ENCODE measurements at places on chromosomes 7 and 10. TPM values are rescaled to one million over a fixed set of nuclear protein-coding genes. Genes with fewer than 3 reads are reported as not detected.
A peak's percentile ranks its signal among the peaks of the same experiment; 100 is the strongest.

DNA sequence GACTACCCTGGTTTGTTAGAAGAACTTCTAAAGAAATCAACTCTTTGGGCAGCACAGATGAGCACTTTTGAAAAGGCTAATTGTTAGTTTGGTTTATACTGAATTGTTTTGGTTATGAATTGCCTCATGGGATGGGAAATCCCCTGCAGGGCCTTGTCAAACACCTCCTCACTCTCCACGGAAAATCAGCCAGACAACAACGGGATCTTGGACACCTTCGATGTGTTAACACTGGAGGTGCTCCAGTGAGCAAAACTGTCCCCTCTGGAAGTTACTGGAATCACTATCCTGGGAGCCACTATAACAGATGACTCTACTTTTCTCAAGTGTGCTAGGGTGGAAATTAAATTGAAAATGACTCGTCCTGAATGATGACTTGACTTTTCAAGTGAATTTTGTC is 38.7 kb downstream of the CDK6 start:
- peaks cover 26% of the 10 kb centered on the region for H3K4me1 ChIP-seq
- H3K27ac ChIP-seq, result no peak overlapping the region
- no peaks in the 10 kb centered on the region for H3K27me3 ChIP-seq
- no peak for DNase-seq

DNA sequence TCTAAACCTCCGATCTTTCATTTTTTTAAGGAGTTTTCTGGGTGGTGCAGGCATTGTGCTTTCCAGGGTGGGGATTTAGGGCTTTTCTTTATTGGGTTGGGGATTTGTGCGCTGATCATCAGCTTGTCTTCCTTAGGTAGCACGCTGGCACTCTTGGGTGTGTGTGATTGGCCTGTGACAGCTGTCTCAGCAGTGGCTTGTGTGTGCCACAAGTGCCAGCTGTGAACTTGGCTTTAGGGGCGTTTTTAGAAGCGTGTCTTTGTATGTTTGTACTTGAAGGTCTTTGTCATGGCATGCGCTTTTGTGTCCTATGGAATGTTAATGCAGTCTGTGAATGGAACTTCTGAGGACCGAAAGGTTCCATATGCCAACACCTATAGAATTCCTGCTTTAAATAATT is 788 bp downstream of the AKAP9 start:
- H3K27me3 ChIP-seq, result no peaks in the 10 kb centered on the region
- H3K4me3 ChIP-seq, result peak overlapping the region; percentile 93
- peak overlapping the region; percentile 92 for H3K27ac ChIP-seq
- no peaks in the 10 kb centered on the region for H3K36me3 ChIP-seq

- H3K4me1 ChIP-seq, result no peaks in the 10 kb centered on the region
- DNase-seq, result no peak
- no peaks in the 10 kb centered on the region for H3K36me3 ChIP-seq
- no peaks in the 10 kb centered on the region for H3K27me3 ChIP-seq
These were observed 149.2 kb downstream of the TRIL start for GRCh38 chr7:28808796-28809533.

DNA sequence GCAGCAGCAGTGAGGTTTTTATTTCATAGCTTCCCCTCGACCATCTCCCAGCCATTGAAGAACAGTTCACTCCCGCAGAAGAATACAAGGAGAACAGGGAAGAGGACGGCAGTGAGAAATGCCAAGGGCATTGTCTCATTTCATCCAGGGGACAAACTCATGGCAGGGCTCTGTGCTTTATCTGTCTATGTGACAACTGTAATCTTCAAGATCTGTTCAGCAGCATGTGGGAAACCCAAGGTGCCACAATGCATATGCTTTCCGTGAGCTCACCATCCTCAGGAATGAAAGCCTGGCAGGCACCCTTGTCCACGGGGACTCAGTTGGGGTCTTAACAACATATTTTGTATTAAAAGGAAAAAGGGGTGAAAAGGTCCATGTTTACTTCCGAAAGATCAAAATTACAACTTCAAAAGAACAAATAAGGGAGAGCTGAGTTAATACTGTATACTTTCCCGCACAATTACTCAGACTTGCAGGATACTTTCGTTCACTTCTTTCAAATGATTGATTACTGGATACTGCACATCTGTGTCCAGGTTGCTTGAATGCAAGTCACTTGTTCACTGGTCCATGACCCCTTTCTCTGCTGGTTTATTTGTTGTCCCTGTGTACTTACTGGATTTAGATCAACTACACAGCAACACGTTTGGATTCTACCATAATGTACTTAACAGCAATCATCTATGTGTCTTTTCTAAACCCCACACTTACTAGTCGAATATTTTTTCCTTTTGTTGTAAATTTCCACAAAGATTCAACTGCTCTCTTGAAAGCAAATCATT is 90.1 kb upstream of the ATP6V0A4 start:
- peaks cover 4% of the 10 kb centered on the region for H3K4me1 ChIP-seq
- DNase-seq, result no peak
- H3K4me3 ChIP-seq, result no peak overlapping the region
- no peaks in the 10 kb centered on the region for H3K36me3 ChIP-seq

GRCh38 chr7:24576171-24577025 is 3.1 kb downstream of the PALS2 start:
- no peak overlapping the region for H3K27ac ChIP-seq
- H3K4me1 ChIP-seq, result peaks cover 34% of the 10 kb centered on the region
- H3K4me3 ChIP-seq, result no peak overlapping the region
- H3K36me3 ChIP-seq, result no peaks in the 10 kb centered on the region
- no peaks in the 10 kb centered on the region for H3K27me3 ChIP-seq

DNA sequence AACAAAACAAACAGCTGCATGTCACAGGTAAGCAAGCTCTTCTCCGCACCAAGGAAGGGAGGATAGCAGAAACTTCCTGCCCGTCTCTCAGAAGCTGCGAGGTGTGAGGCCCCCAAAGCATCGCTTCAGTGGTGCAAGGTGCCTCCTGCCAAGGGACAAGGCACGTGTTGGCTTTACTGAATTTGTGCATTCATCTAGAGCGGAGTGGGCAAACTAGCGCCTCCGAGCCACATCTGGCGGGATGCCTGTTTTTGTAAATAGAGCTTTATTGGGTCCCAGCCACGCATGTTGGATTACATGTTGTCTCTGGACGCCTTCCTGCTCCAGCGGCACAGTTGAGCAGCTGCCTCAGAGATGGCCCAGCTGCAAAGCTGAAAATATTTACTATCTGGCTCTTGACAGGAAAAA is 27.7 kb downstream of the PHYH start:
- H3K27me3 ChIP-seq, result no peaks in the 10 kb centered on the region
- no peak for DNase-seq
- no peaks in the 10 kb centered on the region for H3K36me3 ChIP-seq
- no peaks in the 10 kb centered on the region for H3K4me1 ChIP-seq
- H3K27ac ChIP-seq, result no peak overlapping the region

GRCh38 chr7:51187941-51188340 is 128.7 kb downstream of the COBL start:
- H3K27ac ChIP-seq, result no peak overlapping the region
- no peaks in the 10 kb centered on the region for H3K36me3 ChIP-seq
- no peaks in the 10 kb centered on the region for H3K27me3 ChIP-seq
- no peak overlapping the region for H3K4me3 ChIP-seq
- DNase-seq, result no peak

DNA sequence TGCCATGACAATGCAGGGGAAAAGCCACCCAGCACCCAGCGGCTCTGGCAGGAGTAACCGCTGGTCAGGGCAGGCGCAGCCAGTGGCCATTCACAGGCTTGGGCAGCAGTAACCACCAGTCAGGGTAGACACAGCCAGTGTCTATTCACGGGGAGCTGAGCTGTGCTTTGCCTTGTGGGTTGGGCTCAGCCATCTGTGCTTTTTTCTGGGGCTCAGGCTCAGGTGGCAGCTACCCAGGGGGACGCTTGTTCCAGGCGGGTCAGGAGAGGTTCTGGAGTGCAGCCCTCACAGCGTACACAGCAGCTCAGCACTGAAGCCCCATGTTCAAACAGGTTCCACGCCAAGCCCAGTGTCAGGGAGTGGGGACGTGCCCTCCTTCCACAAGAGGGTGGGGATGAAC is 28.5 kb downstream of the FOXL3 start:
- DNase-seq, result no peak
- H3K36me3 ChIP-seq, result no peaks in the 10 kb centered on the region
- H3K27ac ChIP-seq, result no peak overlapping the region
- H3K4me1 ChIP-seq, result no peaks in the 10 kb centered on the region
- H3K4me3 ChIP-seq, result no peak overlapping the region
- peaks cover 17% of the 10 kb centered on the region for H3K27me3 ChIP-seq

DNA sequence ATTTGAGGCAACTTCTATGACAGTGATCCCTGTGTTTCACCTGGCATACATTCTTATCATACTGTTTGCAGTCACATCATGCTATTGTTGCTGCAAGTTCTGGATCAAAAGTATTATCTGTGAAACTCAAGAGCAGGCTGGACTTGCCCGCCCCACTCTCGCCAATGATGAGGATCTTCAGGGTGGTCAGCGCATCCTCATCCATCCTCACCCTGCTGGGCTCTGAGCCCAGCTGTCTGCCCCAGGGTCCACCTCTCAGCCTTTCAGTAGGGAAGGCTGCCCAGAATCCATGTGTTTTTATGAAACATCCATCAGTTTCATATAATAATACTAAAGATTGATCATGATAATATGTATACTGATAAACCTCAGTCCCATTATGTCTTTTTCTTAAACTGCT is 55.4 kb upstream of the KIF5B start:
- H3K27me3 ChIP-seq, result no peaks in the 10 kb centered on the region
- no peaks in the 10 kb centered on the region for H3K4me1 ChIP-seq
- no peaks in the 10 kb centered on the region for H3K36me3 ChIP-seq

DNA sequence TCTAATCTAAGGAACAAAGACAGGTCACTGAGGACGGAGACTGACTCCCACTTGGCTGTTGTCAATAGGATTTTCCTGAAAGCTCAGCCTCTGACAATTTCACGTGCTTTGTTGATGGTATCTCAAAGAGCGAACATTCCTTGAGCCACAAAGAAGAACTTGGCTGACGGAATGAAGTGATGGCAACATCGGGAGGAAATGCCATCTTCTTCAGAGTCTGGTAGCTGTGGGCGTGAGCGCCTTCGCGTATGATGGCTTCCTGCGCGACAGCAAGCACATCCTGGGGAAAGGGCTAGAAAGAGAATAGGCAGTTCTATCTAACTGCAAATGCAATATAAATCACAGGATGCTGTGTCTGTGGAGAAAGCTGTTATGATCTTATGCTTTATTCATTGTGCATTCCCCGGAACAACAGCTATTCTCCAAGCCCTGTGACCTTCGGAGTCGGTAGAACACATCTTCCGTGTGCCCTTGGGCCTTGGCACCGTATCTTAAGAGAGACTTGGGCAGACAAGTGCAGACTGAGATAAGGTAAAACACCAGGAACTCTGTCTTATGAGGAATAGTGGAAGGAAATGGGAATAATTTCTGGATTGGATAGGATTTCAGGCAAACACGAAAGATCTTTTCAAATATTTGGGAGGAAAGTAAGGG is 19.6 kb upstream of the GTPBP4 start:
- H3K4me3 ChIP-seq, result no peak overlapping the region
- no peak for DNase-seq
- no peaks in the 10 kb centered on the region for H3K36me3 ChIP-seq
- no peak overlapping the region for H3K27ac ChIP-seq
- peaks cover 4% of the 10 kb centered on the region for H3K4me1 ChIP-seq
- H3K27me3 ChIP-seq, result no peaks in the 10 kb centered on the region

GRCh38 chr7:144110272-144110671 is 889 bp downstream of the OR2A2 start:
- H3K36me3 ChIP-seq, result no peaks in the 10 kb centered on the region
- H3K4me1 ChIP-seq, result no peaks in the 10 kb centered on the region
- no peak overlapping the region for H3K4me3 ChIP-seq
- H3K27ac ChIP-seq, result no peak overlapping the region
- no peak for DNase-seq

DNA sequence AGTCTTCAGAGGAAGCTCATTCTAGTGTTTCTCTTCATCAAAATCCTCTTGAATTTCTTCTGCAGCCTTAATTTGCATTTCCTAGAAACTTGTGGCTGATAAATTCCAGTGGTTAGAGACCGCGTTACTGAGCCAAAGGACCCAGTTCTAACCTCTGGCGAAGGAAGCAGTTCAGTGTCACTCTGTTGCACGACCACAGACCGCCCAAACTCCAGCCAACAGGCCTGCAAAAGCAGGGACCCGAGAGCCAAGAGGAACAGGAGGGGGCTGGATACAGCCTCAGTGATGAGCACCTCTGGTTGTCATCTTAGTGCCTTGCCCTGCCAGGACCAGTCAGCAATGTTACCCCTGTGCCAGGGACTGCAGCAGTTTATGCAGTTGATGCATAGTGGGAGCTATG is 70.0 kb downstream of the AFAP1L2 start:
- no peak overlapping the region for H3K4me3 ChIP-seq
- no peaks in the 10 kb centered on the region for H3K4me1 ChIP-seq
- no peaks in the 10 kb centered on the region for H3K36me3 ChIP-seq
- DNase-seq, result no peak
- H3K27me3 ChIP-seq, result no peaks in the 10 kb centered on the region

DNA sequence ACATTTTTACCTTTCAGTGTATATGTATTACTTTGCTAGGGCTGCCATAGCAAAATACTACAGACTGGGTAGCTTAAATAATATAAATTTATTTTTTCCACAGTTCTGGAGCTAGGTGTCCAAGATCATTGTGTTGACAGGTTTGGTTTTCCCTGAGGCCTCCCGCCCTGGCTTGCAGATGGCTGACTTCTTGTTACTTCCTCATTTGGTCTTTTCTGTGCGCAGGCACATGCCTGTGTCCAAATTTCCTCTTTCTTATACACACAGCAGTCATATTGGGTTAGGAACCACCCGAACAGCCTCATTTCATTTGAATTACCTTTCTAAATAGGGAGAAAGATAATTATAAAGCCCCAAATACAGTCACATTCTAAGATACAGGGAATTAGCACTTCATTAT is 521.6 kb upstream of the SORCS1 start:
- no peak for DNase-seq
- no peaks in the 10 kb centered on the region for H3K36me3 ChIP-seq
- no peak overlapping the region for H3K27ac ChIP-seq
- H3K4me3 ChIP-seq, result no peak overlapping the region
- no peaks in the 10 kb centered on the region for H3K4me1 ChIP-seq
- no peaks in the 10 kb centered on the region for H3K27me3 ChIP-seq

The KCND2 gene
- not detected for polyA plus RNA-seq

DNA sequence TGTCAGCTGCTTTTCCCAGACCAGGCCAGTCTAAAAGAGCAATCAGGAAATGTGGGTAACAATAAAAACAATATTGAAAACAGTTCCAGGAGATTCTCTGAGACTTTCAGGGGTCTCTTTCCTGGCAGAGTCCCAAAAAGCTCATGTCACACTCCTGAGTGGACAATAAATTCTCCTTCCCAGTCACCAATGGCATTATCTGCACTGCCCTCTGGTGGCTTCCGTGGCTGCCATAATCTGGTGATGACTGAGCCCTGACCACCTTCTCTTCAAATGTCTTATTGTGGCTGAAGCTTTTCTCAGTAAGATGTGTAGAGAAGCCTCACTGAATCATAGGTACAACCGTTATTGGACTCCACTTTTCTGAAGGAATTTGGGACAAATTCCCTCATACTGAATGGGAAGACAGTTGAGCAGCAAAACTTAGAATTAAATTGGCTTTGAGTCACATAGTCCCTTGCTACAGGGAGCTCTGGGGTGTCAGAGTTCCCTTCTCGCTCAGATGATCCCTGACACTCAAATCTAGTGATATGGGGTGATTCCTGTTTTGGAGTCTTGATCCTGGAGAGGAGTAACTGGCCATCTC is 24.4 kb upstream of the ASAH2 start:
- no peaks in the 10 kb centered on the region for H3K4me1 ChIP-seq
- no peak overlapping the region for H3K4me3 ChIP-seq
- DNase-seq, result peak; percentile 9
- H3K36me3 ChIP-seq, result no peaks in the 10 kb centered on the region

The NUTM2A gene
- polyA plus RNA-seq, result not detected

The SFTPA1 gene
- not detected for polyA plus RNA-seq

- H3K4me1 ChIP-seq, result no peaks in the 10 kb centered on the region
- no peak overlapping the region for H3K4me3 ChIP-seq
- no peaks in the 10 kb centered on the region for H3K36me3 ChIP-seq
- H3K27me3 ChIP-seq, result no peaks in the 10 kb centered on the region
- DNase-seq, result no peak
These were observed 40.8 kb downstream of the SLC16A12 start for GRCh38 chr10:89494575-89494974.

All from CD8-positive, alpha-beta memory T cell (primary cell).